ENCODE measurements at places on chromosomes 3 and 15.
A peak's percentile ranks its signal among the peaks of the same experiment; 100 is the strongest.

GRCh38 chr3:15044326-15044725 is 20.8 kb downstream of the MRPS25 start:
- DNase-seq, result no peak

DNA sequence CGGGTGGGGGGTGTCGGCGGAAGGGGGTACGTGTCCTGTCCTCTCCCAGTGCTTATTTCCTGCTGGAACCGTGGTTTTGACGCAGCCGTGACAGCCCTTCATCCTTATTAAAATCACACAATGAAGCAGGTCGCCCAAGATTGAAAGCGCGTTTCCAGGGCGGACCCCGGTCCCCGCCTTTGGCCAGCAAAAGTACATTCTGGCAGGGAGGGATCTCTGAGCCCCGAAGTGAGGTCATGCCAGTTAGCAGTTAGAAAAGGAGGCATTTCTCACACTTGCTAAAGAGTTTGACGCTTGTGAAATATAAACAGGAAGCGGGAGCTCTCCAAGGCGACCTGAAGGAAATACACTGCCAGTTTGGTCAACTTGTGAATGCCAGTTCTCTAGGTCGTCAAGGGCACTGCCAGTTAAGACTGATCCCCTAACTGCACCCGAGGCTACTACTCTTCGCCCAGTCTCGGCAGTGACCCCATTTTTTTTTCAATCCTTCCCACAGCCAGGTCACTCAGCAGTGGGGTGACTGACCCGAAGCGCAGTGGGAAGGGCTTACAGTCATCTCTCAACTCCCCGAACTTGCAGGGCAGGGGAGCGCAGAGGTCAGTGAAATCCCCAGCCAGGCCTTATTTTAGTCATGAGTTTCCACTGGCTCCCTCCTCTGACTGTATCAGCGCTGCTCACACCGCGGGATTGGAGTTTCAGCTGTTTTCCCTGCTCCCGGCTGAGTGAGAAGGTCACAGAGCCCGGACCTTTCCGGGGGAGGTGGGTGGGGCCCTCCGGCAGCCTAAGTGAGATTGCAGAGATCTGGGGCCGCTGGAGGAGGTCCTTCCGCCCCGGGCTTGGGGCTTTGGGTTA is 2.0 kb upstream of the BHLHE40 start:
- DNase-seq, result peak; percentile 85

GRCh38 chr3:193343726-193344222 is 34.8 kb downstream of the ATP13A5 start:
- no peak for DNase-seq

DNA sequence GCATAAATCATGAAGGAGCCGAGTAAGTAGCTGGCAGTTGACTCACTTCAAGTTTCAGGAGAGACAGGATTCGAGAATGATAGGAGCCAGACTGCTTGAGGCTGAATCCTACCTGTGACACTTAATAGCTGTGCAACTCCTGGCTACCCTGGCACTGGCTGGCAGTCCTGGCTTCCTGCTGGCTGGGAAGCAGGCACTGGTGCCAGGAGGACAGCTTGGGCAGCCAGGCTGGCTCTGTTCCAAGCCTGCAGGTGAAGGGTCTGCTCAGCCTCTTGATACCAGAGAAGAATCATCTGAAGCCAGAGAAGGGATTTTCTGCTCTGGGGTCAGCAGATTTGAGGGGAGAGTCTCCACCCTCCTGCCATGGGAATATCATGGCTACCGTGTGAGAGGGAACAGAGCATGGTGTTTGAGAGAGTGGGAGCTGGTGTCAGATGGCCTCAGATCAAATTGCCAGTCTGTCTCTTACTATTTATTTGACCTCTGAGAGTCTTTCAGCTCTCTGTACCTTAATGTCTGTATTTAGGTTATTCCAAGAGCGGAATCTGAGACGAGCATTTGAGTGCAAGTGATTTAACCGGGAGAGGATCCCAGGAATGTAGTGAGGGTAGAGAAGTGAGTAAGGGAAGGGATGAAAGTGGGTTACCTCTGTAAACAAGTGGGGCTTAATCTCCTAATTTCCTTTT is 4.4 kb upstream of the XIRP1 start:
- no peak for DNase-seq

DNA sequence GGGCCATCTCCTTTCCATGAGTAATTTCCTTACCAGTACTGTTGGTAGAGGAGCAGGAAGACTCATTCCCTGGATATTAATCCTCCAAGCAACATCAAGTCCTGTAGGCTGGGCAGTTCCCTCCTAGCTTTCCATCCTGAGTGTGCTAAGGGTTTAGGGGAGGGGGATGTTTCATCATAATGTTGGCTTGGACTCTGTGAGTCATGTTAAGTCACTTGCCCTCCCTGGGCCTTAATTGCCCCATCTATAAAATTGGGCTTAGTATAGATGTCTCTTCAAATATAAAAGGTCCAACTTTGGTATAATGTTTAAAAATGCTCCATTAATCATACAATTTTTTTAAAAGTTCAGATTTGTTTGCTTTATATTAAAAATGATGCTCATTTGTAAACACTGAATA is 52.7 kb downstream of the TLE3 start:
- no peak for DNase-seq

DNA sequence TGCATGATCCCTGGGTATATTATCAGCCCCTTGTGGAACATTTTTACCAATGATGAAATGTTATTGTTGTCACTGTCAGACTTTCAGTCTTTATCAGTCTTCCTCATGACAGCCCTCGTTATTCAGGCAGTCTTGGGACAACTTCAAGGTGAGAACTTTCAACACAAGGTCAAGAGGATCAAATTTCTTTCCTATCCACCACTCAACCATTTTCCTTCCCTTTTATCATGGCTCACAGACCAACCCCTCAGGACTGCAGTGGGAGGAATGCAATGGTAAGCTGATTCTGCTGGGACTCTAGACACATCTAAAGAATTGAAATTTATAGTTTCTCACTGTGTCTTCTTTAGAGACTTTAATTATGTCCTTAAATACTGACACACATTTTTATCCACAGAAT is 107.0 kb upstream of the LSAMP start:
- no peak for DNase-seq

DNA sequence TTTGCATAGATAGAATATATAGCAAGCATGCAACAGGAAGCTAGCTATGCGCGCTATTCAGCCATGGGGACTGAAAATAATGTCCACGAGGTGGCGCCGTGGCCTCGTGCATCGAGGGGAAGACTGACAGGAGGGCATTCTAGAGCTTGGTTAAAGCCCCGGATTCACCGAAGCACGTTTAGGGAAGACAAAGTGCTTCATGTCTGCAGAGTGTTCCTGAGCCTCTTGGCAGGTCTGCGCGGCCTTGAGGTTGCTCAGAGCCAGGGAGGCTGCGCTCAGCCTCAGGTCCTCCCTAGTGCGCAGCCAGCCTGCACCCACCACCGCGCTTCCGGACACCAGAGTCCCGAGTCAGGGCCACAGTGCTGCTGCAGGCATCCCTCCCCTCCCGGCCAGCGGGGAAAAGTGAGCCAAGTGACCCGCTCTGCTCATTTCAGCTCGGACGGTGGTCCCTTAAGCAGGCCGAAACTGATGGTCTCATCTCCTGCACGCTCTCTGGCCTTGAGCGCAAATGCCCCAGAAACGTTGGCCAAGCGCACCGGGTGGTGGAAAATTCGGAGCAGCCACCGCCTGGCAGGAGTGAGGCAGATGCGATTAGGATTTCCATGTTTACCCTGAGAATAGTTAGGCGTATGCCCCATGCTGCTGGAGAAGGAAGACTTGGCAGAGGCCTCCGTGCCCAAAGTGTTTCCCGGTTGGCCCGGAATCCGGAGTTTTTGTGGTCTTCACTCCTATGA is 24.8 kb downstream of the GABRA5 start:
- DNase-seq, result no peak

DNA sequence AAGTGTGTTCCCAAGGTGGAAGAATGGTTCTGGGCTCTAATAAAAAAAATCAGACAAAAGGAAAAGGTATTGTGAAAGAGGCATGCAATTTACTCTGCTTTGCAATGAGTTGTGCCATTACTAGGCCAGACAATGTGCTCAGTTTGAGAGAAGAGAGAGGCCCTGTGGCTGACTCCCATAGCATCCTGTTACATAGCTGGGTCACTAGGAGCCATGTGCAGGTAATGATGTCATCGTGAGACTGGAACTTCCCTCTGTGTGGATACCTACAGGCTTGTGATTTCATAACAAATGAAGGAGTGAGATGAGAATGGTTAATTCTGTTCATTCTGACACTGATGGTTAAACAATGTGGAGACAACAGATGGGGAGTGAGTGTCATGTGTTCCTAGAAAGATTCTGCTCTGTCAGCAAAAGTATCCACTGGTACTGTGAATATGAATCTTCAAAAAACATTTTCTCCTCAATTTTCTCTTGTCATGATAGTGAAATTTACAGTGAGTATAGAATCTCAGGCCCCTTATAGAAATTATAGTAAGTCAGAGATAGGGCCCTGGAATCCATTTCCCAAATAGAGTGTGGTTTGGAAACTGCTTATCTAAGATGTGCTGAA is 648.7 kb upstream of the DPPA4 start:
- no peak for DNase-seq

DNA sequence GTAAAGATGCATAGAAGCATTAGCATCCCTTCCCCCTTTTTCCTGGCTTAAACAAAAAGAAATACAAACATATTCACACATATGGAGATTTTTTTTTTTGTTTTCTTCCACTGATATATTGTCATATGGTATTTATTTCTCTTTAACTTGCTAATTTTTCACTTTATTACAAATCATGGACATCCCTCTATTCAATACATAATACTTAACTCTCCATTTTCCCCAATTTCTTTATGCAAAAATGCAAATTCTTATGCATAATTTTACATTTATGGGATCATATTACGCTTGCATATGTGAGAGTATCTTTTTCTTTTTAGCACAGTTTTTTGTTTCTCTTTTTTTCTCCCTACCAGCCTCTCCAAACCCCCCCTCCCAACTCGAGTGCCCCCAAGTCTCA is 48.8 kb downstream of the CCR3 start:
- DNase-seq, result no peak

- no peak for DNase-seq
These were observed 97.1 kb downstream of the RBPMS2 start for GRCh38 chr15:64678126-64678819.

GRCh38 chr3:140290105-140290504 is 355.1 kb downstream of the CLSTN2 start:
- no peak for DNase-seq

DNA sequence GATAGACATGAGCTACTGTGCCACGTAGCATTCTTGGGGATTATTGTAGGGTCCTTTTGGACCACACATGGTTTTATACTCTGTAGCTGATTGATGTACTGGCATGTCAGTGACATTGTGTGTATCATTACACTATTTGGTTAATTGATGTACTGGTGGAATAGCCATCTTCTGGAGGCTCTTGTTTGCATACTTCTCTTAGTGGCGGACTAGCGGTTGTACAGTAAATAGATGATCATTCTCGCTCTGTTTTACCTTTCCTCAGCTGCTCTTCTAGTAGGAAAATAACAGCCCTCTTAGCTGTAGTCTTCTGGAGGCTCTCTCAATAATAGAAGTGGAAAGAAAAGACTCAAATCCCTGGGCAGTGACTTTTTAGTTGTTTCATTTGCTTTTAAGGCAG is 24.8 kb downstream of the IGF1R start:
- no peak for DNase-seq

DNA sequence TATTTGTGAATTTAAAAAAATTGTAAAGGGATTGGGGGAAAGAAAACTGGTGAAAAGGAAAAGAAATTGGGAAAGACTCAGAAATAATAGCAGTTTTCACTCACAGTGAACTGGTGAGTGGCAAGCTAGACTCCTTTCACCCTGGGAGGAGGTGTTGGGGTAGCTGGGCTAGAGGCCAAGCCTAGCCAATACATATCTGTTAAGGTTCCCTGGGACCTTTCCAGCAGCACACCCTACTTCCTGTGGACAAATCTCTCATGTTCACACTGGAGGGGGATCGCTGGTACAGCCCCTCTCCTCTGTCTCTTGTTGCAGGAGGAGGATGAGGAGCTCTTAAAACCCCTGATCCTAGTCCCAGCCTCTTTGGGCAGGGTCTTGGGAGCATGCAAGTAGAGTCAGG is 3.7 kb upstream of the RPP25 start:
- DNase-seq, result no peak

GRCh38 chr3:138434276-138434874 is at the start of gene ESYT3:
ESYT3 (plus strand) TSS chr3:138434616; CDS start chr3:138434799, 183 bp downstream.
- DNase-seq, result peak; percentile 29

DNA sequence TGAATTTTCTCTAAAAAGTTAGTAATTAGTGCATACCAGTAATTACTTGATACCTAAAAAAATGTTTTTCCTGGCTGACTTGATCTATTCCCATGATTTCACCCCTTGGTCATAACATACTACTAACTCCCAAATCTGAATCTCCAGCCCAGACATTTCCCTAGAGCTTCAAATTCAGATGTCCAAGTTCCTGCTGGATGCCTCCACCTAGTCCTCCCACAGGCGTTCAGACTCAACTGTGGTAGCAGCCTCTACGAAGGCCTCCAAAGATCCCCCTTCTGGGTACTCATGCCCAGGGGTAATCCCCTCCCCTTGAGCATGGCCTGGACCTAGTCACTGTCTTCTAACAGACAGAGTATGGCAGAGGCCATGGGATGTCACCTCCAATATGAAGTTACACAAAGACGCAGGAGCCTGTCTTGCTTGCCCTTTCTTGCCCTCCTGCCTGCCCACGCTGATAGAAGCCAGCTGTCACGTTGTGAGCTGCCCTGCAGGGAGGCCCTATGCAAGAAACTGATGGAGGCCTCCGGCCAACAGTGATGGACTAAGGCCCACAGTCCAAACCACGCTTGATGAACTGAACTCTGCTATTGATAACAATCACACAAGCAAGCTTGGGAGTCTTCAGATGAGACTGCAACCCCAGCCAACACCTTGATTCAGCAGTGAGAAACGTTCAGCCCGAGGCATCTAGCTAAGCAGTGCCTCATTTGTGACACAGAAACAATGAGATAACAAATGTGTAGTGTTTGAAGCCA is 8.6 kb upstream of the FBN1 start:
- DNase-seq, result no peak

- no peak for DNase-seq
These were observed 167.1 kb downstream of the NEK11 start for GRCh38 chr3:131193641-131194238.

- DNase-seq, result peak; percentile 66
These were observed 32.8 kb downstream of the MYH15 start for GRCh38 chr3:108477511-108478147.

DNA sequence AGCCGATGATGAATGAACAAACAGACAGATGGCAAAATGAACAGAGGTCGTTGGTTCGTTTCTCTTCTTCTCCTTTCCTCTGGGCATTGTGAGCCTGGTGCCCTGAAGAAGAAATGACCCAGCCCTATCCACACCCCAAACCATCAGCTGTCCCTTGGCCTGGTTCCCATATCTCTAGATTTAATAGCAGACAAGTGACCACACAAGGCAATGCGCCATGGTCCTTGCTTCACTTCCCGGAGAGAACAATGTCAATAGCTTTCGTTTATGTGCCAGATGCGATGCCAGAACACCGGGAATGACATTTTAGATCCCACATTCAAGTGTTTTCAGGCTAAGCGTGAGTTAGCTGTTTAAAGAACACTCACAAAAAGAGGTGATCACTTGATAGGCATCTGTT is 17.7 kb downstream of the POC1A start:
- no peak for DNase-seq
